ENCODE measurements at places on chromosomes 1 and 21.

GRCh38 chr1:5750186-5751162 lies 241.8 kb downstream of the NPHP4 start:
- DNase-seq: no peak

- DNase-seq: peak; percentile 72
Observed at GRCh38 chr1:208837242-208837641, 593.1 kb upstream of the PLXNA2 start.

DNA sequence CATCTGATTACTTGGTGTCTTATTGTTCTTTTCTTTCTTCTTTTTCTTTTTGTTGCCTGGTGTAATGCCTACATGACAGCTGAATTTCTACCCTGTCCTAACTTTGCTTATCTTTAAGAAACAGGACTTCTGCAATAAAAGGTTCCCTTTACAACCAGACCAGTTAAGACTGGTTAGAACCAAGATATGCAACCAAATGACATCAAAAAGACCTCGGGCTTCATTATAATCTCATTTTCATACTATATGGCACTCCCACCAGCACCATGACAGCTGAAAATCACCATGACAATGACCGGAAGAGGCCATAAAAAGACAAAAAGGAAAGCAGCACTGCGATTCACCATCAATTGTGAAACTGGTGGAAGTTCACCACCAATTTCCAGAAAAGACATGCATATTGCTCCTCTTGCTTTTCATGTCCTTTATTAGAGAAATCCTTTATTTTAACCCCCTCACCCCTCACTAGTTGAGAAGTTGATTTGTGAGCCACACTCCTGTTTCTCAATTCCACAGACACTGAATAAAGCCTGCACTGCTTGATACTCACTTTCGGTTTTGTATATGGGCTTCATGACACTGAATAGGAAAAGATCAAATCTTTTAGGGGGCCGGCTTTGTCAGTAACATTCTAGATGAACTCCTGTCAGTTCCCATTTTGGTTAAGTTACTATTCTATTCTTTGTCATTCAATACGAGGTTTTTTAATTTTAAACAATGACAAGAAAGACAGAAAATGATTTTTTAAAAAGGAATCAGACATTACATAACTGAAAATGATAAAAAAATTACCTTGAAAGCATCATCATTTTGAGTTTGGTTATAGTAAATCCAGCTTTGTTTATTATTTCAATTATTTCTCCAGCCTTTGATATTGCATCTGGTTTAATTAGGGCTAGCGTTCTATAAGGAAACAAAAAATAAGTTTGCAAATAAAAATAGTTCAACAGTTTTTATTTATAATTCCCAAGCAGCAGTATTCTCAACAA lies 58.1 kb downstream of the NME7 start:
- no peak for DNase-seq

GRCh38 chr1:238648751-238649150 lies 737.6 kb upstream of the CHRM3 start:
- no peak for DNase-seq

GRCh38 chr1:203996126-203996525 lies 76.8 kb upstream of the SOX13 start:
- DNase-seq: peak; percentile 72

- no peak for DNase-seq
Observed at GRCh38 chr1:24149866-24150233, 6.9 kb upstream of the IL22RA1 start.

- no peak for DNase-seq
Observed at GRCh38 chr1:103917795-103918194, 168.1 kb downstream of the AMY1C start.

DNA sequence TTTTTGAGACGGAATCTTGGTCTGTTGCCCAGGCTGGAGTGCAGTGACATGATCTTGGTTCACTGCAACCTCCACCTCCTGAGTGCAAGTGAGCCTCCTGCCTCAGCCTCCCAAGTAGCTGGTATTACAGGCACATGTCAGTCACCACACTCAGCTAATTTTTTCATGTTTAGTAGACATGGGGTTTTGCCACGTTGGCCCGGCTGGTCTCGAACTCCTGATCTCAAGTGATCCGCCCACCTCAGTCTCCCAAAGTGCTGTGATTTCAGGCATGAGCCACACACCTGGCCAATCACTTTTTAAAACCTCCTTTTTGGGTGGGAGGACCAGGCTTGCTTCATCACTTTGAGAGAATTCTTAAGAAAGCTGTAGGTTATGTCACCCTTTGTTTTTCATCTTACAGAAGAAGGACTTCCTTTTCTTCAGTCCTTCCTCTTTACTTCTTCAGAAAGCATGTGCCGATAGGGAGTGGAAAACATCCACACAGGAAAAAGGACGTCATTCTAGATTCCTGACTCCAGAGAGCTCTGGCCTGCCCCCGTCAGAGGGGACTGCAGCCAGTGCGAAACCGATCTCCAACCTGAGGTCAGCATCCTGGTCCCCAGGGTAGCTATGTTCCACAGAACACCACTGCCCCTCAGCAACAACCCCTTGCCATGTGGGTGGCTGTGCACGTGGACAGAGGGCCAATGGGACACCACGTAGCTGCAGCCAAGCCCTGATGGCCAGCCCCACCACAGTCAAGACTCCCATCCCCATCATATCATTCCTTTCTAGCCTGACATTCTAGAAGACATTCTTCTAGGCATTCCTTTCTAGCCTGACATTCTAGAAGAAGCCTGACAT lies 21.9 kb downstream of the NCF2 start:
- DNase-seq: no peak

- no peak for DNase-seq
Observed at GRCh38 chr1:183168308-183168707, 17.8 kb upstream of the LAMC2 start.

DNA sequence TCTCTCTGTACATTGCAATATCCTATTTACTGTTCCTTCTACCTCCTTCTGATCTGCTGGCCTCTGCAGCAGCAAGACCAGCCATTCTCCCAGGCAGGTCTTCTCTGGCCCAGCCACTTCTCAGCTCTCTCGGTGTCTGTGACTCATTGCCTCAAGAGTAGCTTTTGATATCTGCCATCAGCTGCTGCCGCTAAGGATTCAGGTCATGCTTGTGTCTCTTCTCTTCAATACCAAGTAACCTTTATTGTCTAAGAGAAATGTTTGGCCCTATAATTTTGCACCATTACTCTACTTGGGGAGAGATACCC lies 101.8 kb downstream of the TMEM53 start:
- no peak for DNase-seq

DNA sequence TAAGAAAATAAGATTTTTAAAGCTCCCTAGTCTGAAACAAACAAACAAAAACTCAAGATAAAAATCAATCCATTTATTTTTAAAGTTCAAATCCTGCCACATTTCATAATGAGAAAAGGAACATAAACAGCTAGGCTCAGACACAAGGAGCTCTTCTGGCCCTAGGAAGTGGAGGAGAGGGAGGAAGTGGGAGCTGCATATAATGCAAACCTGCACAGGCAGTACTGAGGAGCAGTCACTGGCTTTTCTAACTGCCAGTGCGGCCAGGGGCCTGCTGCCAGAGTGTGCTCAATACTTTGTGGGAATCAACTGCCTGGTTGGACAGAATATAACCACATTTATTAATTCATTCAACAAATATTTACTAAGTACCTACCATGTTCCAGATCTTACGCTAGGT lies 139.8 kb upstream of the SPATA6 start:
- no peak for DNase-seq

DNA sequence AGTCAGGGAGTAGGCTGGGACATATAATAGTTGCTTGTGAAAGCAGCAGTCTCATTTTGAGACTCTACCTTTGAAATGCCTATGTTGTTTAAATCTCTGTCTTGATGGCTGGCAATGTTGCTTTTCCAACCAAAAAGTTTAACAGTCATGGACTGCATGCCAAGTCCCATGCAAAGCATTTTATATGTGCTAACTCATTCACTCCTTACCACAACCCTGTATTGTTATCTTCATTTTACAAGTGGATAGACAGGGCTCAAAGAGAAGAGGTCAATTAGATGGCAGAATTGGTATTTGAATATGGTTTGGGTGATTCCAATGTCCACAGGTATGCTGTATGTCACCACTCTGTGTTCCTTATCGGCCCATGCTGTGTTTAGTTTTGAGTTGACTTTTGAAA lies 331.4 kb upstream of the USP24 start:
- DNase-seq: no peak

- DNase-seq: no peak
Observed at GRCh38 chr1:30923597-30923996, 15.0 kb upstream of the SDC3 start.

GRCh38 chr1:6392809-6393399 lies 663 bp downstream of the ACOT7 start:
- DNase-seq: no peak

DNA sequence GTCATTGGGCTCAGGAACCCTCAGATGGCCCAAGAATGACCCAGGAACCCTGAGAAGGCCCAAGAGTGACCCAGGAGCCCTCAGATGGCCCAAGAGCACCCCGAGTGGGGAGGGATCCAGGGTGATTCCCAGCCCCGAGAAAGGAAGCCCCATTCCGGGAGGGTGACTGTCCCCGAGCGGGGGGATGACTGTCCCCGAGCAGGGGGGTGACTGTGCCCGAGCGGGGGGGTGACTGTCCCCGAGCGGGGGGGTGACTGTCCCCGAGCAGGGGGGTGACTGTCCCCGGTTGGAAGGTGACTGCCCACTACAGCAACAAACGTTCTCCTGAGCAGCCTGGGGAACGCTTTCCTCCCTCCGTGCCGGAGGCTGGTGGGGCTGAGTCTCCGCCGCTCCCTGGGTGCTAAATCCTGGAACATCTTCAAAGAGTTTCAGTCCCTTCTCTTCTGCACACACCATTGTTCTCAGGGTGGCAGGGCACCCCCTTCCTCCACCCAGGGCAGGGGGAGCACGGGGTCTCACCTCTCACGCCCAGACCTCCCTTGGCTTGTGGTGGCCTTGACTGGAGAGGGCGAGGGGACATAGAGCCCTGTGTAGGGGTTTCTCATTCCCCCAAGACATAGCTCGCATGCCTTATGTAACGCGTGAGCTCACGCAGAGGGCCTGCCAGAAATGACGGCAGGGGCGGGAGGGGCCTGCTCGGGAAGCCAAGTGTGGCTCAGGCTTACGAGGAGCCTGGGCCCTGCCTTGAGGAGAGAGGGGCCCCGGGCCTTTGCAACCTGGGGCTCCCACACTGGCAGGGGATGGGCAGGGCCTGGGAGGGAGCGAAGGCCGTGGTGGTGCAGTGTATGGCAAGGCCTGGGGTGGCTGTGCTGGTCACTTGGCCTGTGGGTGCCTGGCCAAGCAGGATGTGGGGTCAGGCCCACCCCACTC lies 14.3 kb upstream of the SKI start:
- no peak for DNase-seq

- no peak for DNase-seq
Observed at GRCh38 chr1:109802136-109802900, 38.6 kb upstream of the EPS8L3 start.

DNA sequence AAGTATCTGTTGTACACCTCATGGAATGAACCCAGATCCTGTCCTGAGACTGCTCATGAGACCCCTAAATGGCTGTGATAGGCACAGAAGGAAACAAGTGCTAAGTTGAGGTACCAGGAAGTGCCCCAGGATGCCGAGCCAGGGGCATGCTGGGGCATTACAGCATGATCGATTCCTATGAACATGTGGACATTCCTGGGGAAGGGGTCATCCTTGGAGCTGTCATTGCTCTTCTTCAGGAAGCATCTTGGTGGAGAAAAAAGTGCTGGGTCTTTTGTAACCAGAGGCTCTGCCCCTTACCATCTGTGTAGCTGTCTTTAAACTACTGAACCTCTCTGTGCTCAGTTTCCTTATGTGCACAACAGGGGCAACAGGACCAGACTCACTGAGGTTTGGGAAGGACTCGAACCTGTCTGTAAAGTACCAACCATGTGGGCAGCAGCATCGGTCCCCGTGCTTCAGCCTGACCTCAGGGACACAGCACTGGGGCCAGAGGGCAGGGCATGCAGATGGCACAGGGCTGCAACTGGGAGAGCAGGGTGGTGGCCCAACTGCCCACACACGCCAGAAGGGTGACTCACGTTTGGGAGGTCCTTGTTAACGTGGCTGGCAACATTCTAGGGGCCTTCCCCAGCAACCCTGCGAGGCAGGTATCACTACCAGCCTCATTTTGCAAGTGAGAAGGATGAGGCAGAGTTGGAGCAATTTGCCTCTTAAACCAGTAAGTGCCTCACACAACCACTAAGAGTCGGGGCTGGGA lies 142.3 kb upstream of the EDN2 start:
- no peak for DNase-seq

- no peak for DNase-seq
Observed at GRCh38 chr1:178796013-178796412, 71.0 kb downstream of the RALGPS2 start.

DNA sequence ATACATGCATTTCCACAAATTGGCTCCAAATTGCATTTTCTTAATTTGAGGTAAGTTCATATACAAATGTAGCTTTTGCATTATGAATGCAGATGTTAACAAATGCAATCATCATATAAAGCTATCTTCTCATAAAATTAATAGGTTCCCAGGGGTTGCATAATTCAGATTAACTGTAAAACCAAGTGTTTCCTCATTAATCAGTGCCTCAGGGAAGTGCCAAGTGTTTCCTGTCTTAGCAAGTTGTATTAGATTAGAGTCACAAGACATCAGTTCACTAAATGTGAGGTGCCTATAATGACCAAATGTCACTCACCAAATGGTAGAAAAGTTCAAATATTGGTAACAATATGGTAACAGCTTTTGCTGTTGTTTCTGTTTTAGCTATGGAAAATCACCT lies 140.8 kb downstream of the PTGER3 start:
- no peak for DNase-seq

GRCh38 chr1:233277637-233278606 lies 17.6 kb downstream of the PCNX2 start:
- no peak for DNase-seq

DNA sequence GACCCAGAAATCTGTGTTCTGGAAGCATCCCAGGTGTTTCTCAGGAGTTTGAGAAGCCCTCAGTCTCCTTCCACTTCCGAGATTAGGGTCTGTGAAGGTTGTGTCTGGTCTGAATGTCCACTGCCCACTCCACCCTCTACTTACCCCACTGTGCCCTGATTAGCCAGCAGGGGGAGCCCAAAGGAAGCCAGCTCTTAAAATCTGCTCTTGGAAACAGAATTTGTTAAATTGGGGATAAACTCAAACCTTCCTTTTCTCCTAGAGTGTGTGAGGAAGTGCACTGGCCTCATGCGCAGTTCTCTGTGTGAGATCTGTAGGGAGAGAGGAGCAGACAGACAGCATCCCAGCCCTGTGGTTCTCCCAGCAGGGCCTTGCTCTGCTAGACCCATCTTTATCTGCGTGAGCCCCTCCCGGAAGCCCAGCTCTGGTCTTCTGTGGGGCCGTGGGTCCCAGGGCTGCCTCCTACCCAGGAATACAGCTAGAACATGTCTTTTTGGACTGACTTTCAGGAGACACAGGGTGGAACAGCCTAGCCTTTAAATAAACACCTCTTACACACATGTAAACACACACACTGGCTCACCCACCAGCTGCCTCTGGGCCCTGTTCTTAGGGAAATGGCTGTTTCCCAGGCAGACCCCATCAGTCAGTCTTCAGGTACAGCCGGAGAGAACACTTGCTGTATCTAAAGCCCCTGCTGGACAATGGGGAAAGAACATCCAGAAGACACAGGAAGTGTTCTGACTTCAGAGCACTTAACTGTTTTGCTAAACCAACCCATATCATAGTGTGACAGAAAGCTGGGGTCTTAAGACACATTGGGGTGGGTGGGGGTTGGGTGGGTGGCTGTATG lies 52.2 kb downstream of the SMYD2 start:
- no peak for DNase-seq

- peak; percentile 36 for DNase-seq
Observed at GRCh38 chr1:38746941-38747600, 112.5 kb downstream of the RRAGC start.

Data from NCI-H187 (cell line).